NCI-H1694 treated with DMSO at 0.1 percent for 48 hours (cell line): ENCODE measurements at places on chromosomes 6 and 20.

DNA sequence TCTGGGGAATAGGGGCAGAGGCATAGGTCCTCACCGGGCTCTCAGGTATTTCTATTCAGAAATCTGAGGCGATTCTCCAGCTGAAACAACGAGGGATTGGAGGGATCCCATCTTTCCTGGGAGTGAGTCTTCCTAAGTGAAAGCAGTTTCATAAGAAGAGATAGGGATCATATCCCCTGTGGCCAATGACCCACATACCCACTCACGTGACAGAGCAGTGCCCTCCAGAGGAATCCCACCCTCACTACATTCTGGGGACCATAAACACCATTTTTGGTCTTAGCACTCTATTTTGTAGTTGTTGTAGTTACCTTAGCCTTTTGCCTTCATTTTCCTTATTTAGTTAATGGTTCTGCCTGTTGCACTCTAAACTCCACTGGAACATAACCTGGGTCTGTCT, 121.1 kb downstream of the GPR63 start:
- peak; percentile 25 for DNase-seq

DNA sequence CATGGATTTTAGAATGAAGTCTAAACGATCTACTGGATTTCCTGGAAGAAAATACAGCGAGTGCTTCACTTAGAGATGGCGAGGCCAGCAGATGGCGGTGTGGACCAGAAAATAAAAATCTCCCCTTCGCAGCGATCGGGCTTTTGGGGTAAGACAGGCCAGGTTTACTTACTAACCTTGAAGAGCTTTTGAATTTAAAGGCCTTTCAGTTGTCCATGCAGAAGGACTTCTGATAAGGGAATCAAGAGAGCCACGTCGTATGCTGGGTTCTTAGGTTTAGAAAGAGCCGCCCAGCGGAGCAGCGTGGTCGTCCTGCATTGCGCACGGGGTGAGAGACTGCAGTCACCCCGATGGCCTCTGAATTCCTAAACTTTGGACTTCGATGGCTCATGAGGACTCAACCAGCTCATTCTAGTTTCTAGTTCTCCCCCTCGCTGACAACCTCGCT, 125.2 kb upstream of the RALGAPA2 start:
- DNase-seq = peak; percentile 27

DNA sequence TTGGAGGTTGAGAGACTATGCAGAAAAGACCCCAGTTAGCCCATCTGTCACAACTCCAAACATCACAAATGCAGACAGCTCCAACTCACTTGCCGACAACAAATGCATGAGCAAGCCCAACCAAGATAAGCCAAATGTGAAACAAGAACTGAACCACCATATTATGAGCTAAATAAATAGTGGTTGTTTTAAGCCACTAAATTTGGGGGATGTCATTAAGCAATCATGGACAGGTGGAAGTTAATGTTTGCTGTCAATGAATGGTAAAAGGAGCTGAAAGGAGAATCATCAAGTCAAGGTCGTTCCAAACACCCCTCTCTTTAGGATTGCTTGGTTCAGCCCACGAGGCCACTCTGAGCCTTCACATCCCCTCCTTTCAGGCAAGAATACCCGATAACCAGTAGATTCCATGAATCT, 71.2 kb upstream of the PLCB4 start:
- DNase-seq = no peak

- no peak for DNase-seq
Measured at GRCh38 chr6:55496201-55496600, 82.8 kb downstream of the HMGCLL1 start.

DNA sequence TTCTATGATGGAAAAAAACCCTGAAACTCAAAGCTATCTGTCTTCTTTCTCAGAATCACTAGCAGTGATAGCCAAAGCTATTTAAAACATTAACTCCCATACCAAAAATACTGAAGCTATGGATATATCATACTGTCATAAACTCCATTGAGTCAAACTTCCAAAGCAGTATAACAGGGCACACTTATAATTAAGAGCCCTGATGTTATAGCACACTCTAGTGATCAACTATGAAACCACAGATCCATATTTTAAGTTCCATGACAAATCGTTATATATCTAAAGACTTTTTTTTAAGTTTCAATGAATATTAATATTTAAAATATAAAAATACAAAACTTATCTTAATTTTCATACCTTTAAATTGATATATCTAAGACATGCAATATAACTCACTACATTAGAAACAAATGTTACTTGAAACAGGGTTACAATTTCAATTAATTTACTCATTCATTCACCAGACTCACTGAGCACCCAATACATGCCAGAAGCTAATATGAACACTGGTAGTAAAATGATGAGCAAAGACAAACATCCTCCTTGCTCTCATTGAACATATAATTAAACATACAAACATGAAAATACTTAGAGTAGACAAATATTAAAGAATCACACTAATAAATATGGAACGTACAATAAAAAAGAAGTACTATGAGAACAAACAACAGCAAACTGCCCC, 69.3 kb downstream of the IBTK start:
- DNase-seq = peak; percentile 67

GRCh38 chr20:51500311-51500710, 42.2 kb downstream of the NFATC2 start:
- no peak for DNase-seq

DNA sequence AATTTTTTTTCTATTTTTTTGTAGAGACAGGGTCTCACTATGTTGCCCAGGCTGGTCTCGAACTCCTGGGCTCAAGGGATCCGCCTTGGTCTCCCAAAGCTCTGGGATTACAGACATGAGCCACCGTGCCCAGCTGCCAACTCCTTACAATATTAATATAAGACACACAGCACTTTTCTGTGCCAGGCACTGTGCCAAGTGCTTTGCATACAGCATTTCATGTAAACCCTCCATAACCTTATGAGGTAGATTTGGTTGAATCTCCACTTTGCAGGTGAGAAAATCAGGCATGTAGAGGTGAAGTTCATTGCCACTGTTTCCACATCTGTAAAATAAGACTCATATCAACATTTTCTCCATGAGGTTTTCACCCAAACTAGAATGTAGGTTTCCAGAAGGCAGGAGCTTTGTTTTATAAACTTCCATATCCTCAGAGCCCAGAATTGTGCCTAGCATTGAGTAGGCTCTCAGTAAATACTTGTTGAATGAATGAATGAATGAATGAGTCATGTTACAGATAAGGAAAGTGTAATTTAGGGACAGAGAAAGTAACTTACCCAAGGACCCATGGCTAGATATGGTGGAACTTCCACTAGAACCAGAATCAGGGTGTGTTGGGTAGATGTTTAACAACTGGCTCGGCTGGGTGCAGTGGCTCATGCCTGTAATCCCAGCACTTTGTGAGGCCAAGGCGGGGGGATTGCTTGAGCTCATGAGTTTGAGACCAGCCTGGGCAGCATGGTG, 3.0 kb upstream of the CTNNBL1 start:
- no peak for DNase-seq

DNA sequence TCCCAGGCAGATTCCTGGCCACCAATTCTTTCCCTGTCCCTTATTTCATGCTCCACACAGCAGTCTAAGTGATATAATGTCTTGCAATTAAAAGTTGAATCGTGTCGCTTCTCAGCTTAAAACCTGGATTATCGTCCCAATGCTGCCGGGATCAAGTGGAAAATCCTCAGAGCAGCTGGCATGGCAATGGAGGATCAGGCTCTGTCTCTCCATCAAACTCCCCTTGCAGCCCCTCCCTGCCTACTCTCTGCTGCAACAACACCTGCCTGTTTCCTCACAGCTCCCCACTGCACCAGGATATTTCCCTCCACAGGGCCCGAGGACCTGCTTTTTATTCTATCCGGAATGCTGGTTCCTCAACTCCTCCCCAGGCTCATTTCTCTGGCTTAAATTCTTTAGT, 277.1 kb downstream of the SYNE1 start:
- DNase-seq = no peak

DNA sequence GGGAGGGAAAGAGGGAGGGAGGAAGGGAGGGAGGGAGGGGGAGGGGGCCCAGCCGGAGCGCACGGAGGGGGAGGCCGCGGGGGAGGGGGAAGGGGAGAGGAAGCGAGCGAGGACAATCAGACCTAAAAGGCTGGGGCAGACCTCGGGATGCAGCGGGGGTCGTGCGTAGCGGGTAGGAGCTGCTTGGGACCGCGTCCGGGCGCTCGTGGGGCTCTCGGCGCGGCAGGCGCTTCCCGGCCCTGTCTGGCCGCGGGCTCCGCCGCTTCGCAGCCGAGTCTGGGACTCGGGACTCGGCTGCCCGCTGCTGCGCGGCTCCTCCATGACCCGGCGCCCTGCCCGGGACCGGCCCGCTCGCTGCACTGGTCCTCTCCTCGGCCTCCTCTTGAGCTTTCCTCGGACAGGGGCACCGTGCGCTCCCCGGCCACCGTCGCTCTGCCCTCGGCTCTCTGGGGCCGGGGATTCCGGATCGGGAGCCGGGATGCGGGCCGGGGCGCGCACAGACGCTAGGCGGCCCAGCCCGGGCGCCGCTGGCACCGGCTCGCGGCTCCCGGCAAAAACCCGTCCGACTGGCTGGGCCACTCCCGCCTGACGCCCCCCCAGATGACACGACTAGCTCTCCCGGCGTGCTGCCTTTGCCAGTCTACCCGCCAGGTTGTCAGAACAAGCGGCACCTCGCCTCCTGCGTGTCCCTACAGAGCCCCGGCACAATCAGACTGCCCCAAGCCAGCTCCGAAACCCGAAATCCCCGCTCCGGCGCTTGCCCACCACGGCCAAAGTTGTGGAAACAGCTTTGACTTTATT, 2.2 kb downstream of the TFAP2A start:
- DNase-seq = peak; percentile 15

- no peak for DNase-seq
Measured at GRCh38 chr20:18977441-18977840, 163.9 kb downstream of the SCP2D1 start.

- no peak for DNase-seq
Measured at GRCh38 chr20:9503526-9504245, 10.7 kb upstream of the LAMP5 start.

DNA sequence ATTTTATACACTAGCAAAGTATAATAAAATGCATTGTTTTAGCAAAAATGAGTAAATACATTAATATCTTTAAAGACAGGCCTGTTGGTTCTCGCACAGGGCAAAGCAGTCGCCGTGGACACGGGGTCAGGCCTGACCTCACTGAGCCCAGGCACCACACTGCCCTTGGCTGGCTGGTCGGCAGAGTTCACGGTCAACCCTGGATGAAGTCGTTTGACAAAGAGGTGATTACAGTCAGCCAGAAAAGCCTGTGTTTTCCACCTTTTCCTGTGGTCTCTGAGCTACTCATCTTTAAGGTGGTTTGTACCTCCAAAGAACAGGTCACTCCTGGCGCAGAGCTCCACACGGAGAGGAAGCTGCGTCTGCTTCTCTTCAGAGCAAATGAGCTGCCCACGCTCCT, 191.5 kb downstream of the DLL1 start:
- DNase-seq = no peak

GRCh38 chr20:1806456-1806855, 88.8 kb upstream of the SIRPA start:
- DNase-seq = no peak

GRCh38 chr6:45970326-45970725, 45.3 kb downstream of the CLIC5 start:
- DNase-seq = no peak

GRCh38 chr6:15582499-15582898, 80.3 kb downstream of the DTNBP1 start:
- no peak for DNase-seq

DNA sequence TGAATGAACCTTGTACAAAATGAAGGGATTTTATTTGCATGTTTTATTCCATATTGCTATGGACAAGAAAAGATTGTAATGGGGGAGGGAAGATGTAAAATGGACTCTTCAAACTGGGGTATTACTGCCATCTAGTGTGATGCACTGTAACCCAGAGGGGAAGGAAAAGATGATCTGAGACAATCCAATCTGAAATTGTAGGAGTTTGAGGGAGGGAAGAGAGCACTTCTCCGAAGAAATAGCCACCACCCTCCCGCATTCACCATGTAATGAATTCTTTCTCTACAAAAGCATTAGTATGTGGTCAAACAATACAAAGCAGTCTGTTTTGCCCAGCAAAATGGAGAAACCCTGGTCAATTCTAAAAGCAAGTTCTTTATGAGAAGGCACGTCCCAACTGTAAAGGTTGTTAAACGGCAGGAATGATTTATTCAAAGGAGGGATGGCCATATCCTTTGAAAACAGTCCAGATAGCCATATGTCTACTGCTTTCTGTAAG, 679.5 kb upstream of the NRSN1 start:
- DNase-seq = peak; percentile 59

- no peak for DNase-seq
Measured at GRCh38 chr6:135627092-135627715, 129.7 kb upstream of the AHI1 start.

GRCh38 chr6:101402622-101403031, 9.1 kb downstream of the GRIK2 start:
- DNase-seq = no peak

- no peak for DNase-seq
Measured at GRCh38 chr6:7417684-7418083, 28.1 kb downstream of the RIOK1 start.

- DNase-seq = peak; percentile 13
Measured at GRCh38 chr6:43454696-43455530, 435 bp downstream of the DLK2 start.

GRCh38 chr6:133040094-133040802, 200.9 kb upstream of the EYA4 start:
- DNase-seq = no peak

GRCh38 chr6:89787660-89788328, 31.8 kb downstream of the MDN1 start:
- DNase-seq = no peak

DNA sequence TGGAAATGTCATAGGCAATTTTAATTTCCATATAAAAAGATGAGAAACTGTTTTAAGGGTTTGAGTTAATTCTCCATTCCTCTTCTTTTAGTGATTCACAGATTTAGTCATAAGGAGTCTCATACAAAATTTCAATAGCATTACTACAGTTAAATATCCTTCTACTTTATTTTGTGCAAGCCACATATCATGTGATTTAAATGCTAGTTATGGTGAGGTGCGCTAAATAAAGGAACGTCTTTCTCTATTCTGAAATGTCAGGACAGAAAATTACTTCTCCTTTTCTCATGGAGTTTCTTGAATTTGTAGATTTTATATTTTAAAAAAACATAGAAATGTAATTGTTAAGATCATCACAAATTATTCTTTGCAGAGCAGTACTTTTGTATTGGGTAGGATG, 50.0 kb upstream of the SUPT3H start:
- no peak for DNase-seq

- no peak for DNase-seq
Measured at GRCh38 chr6:5763871-5764270, 242.9 kb downstream of the NRN1 start.
